Gastrocnemius medialis (tissue), 4 donors: ENCODE measurements at places on chromosomes 4 and X. TPM values are rescaled to one million over a fixed set of nuclear protein-coding genes. Genes with fewer than 3 reads are reported as not detected.

GDPD2 gene
- not detected for total RNA-seq

ZNF630 gene
- total RNA-seq = 0.18 TPM

VSIG1 gene
- not detected for total RNA-seq

HELT gene
- not detected for total RNA-seq

FAM241A gene
- 3.5 TPM for total RNA-seq

CHRNA9 gene
- not detected for total RNA-seq

TMEM156 gene
- not detected for total RNA-seq

USP17L28 gene
- not detected for total RNA-seq

SPANXD gene
- total RNA-seq = not detected

DNA sequence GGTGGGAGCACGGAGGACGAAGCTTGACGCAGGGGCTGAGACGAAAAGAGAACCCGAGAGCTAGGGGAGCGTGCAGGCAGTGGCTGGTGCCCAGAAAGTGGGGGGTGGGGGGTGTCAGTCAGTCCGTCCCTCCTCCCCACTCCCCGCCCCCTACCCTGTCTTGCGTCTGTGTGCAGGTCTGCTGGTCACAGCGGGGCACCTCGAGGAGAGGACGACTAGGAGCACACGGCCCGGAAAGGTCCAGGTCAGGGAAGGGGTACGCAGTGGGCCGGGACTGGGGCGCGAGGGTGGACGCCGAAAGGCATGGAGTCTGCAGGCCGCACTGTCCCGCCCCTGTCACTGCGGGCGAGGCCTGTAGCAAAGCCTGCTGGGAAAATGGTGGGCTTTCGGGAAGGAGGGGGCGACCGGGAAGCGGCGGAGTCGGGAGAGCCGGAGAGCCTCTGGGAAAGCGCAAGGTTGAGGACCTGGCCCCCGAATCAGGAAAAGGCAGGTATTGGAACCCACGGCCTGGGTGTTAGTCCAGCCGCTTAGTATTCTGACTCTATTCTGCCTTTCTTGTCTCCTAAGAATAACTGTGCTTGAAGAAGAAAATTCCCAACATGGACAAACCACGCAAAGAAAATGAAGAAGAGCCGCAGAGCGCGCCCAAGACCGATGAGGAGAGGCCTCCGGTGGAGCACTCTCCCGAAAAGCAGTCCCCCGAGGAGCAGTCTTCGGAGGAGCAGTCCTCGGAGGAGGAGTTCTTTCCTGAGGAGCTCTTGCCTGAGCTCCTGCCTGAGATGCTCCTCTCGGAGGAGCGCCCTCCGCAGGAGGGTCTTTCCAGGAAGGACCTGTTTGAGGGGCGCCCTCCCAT is 769 bp downstream of the TCEAL1 start:
- H3K4me1 ChIP-seq = peaks cover 5% of the 10 kb centered on the region
- peak overlapping the region; percentile 68 for H3K4me3 ChIP-seq
- H3K27ac ChIP-seq = peak overlapping the region; percentile 79
- no peaks in the 10 kb centered on the region for H3K36me3 ChIP-seq

DNA sequence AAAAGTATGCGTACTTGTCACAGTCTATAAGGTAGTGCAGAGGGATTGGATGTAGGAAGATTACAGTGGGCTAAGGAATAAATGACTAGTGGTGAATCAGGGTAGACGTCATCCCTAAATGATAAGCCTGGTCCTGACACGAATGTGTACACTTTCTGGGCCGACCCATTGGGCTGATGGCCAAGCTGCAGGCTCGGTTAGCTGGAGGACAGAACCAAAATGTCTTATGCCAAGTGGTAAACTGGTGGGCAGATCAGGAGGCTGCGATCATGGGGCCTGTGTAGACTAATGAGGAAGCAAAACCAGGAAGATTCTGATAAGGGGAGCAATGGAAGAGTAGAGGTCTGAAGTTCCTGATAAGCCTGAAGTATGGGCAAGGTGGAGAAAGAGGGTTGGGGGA is 272.8 kb upstream of the GATB start:
- no peaks in the 10 kb centered on the region for H3K36me3 ChIP-seq
- no peak for DNase-seq
- no peak overlapping the region for H3K27ac ChIP-seq
- peaks cover 22% of the 10 kb centered on the region for H3K4me1 ChIP-seq

DNA sequence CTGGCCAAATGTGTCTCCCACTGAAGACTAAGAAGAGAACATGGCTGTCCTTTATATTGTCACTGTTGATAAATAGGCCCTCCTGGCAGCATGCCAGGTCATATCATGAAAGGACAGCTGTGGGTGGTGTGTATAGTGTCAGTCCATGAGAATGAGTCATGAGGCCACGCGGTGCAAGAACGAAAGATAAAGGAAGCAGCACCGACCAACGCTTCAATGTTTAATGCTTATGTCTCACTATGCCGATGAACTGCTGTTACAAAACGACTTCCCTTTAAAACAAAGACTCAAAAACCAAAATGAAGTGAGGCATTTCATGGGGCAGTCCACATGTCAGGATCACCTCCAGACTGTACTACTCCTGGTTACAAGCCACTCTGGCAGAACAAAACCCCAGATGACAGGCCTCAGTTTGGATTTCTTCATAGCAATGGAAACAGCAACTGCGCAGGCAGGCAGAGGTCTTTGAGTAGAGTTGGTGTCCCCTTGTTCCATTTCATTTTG is 5.2 kb upstream of the TCEANC start:
- peaks cover 5% of the 10 kb centered on the region for H3K4me1 ChIP-seq
- no peaks in the 10 kb centered on the region for H3K36me3 ChIP-seq
- H3K27me3 ChIP-seq = no peaks in the 10 kb centered on the region

GRCh38 chrX:44997282-44997812 is 124.4 kb downstream of the KDM6A start:
- DNase-seq = no peak
- H3K27ac ChIP-seq = no peak overlapping the region
- peaks cover 41% of the 10 kb centered on the region for H3K4me1 ChIP-seq
- no peak overlapping the region for H3K4me3 ChIP-seq
- no peaks in the 10 kb centered on the region for H3K27me3 ChIP-seq

GRCh38 chr4:26344901-26345564 is 24.2 kb downstream of the RBPJ start:
- H3K4me3 ChIP-seq = no peak overlapping the region
- no peaks in the 10 kb centered on the region for H3K36me3 ChIP-seq
- DNase-seq = no peak

DNA sequence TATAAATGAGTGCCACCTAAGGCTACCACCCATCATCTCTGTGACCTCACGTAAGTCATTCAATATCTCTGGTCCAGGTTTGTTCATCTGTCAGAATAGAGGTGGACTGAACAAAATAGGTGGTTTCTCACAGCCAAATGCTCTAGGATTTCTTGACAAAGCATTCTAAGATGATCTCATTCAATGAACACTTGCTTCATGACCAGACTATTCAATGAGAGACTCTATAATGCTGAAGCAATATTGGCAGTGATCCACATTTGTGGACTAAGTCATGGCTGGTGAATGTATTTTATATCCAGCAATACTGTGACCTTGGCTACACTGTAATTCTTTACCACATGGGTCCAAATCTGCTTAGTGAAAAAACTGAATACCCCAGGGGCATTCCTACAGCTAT is 37.9 kb downstream of the LDB2 start:
- no peaks in the 10 kb centered on the region for H3K4me1 ChIP-seq
- no peak overlapping the region for H3K4me3 ChIP-seq
- H3K27me3 ChIP-seq = no peaks in the 10 kb centered on the region
- no peaks in the 10 kb centered on the region for H3K36me3 ChIP-seq

GRCh38 chr4:121582296-121582695 is 114.5 kb downstream of the ANXA5 start:
- H3K36me3 ChIP-seq = no peaks in the 10 kb centered on the region
- H3K4me3 ChIP-seq = no peak overlapping the region
- DNase-seq = no peak
- no peaks in the 10 kb centered on the region for H3K4me1 ChIP-seq

DNA sequence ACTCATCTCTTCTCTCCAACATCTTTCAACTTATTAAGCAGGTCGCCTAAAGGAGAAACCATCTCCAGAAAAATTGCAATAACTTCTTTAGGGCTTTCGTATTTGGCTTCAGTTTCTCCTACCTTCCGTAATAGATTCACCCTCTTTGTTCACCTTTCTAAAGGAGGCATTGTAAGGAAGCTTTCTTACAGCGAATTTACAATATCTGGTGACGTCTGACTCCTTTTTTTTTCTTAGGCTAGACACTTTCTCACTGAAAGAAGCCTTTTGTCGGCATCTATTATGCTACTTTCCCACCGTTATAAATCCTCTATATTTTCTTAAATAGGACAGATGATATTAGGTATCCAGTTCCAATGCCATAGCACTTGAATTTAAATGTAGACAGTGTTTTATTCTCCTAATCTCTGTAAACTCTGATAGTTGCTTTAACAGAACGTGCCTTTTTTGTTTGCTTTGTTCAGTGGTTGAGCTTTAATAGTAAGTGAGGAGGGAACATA is 302.4 kb downstream of the IL1RAPL1 start:
- H3K4me1 ChIP-seq = no peaks in the 10 kb centered on the region
- no peak overlapping the region for H3K4me3 ChIP-seq
- DNase-seq = no peak
- no peaks in the 10 kb centered on the region for H3K36me3 ChIP-seq
- no peak overlapping the region for H3K27ac ChIP-seq

- DNase-seq = no peak
- H3K27ac ChIP-seq = no peak overlapping the region
- no peaks in the 10 kb centered on the region for H3K27me3 ChIP-seq
- no peaks in the 10 kb centered on the region for H3K4me1 ChIP-seq
- H3K4me3 ChIP-seq = no peak overlapping the region
These were observed 159.7 kb upstream of the ATP6AP2 start for GRCh38 chrX:40420899-40421729.

DNA sequence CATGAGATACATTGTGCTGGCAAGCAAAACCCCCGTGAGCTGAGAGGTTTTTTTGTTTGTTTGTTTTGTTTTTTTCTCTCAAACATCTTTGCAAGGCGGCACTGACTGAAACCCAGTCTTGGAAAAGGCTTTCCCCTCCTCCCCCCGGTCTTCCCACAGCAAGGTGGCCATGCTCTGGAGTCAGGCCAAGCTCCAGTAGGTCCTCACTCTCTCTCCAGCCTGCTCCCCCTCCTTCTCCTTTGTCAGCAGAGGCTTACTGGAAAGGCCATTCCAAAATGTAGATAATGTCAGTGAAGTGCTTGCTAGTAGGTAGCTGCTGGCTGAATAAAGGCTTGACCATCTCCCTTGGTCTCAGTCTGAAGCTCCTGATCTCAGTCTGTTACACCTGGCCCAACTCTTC is 32.6 kb downstream of the FRMPD3 start:
- H3K27me3 ChIP-seq = peaks cover 4% of the 10 kb centered on the region
- no peak for DNase-seq
- H3K4me1 ChIP-seq = no peaks in the 10 kb centered on the region
- H3K4me3 ChIP-seq = no peak overlapping the region
- no peak overlapping the region for H3K27ac ChIP-seq

GRCh38 chrX:117487421-117487820 is 629.2 kb downstream of the KLHL13 start:
- no peak overlapping the region for H3K4me3 ChIP-seq
- H3K4me1 ChIP-seq = no peaks in the 10 kb centered on the region
- no peak for DNase-seq

GRCh38 chr4:176656108-176656507 is 136.6 kb downstream of the VEGFC start:
- H3K4me1 ChIP-seq = no peaks in the 10 kb centered on the region
- no peak for DNase-seq

- no peaks in the 10 kb centered on the region for H3K36me3 ChIP-seq
- no peaks in the 10 kb centered on the region for H3K4me1 ChIP-seq
- H3K27me3 ChIP-seq = no peaks in the 10 kb centered on the region
- H3K27ac ChIP-seq = no peak overlapping the region
- H3K4me3 ChIP-seq = no peak overlapping the region
- no peak for DNase-seq
These were observed 109.1 kb downstream of the RBM47 start for GRCh38 chr4:40520533-40520932.

- no peak within 1 kb of the TSS for H3K27ac ChIP-seq
- no peak within 1 kb of the TSS for H3K4me3 ChIP-seq
- H3K27me3 ChIP-seq = no peaks in the 10 kb centered on the region
- no peak for DNase-seq
- H3K4me1 ChIP-seq = no peaks in the 10 kb centered on the region
These were observed at the start of gene CXCL11 for GRCh38 chr4:76035799-76036380. CXCL11 (minus strand) TSS chr4:76036070; CDS start chr4:76035987, 83 bp downstream.

DNA sequence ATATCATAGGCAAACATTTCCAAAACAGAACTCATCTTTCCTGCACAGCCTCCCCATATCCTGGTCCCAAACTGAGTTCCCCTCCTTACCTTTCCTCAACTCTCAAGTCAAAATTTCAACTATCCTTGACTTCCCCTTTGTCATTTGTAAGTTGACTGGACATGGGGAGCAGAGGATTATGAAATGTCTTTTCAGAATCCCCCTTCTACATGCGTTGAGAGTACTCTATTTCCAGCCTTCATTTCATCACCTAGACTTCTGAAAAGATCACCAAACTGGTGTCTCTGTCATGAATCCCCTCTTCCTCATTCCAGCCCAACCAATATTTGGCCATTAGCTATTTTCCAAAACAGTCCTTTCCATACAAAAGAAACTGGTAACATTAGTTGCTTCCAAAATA is 95.2 kb downstream of the SYNPO2 start:
- no peaks in the 10 kb centered on the region for H3K36me3 ChIP-seq
- DNase-seq = no peak
- no peaks in the 10 kb centered on the region for H3K27me3 ChIP-seq
- H3K27ac ChIP-seq = peak overlapping the region; percentile 87
